ENCODE measurements at places on chromosomes 2 and 18.

- peak; percentile 35 for DNase-seq
Measured at GRCh38 chr2:11123856-11124759, 31.2 kb upstream of the SLC66A3 start.

GRCh38 chr18:25661831-25662230 lies 309.9 kb upstream of the ZNF521 start:
- DNase-seq = no peak

DNA sequence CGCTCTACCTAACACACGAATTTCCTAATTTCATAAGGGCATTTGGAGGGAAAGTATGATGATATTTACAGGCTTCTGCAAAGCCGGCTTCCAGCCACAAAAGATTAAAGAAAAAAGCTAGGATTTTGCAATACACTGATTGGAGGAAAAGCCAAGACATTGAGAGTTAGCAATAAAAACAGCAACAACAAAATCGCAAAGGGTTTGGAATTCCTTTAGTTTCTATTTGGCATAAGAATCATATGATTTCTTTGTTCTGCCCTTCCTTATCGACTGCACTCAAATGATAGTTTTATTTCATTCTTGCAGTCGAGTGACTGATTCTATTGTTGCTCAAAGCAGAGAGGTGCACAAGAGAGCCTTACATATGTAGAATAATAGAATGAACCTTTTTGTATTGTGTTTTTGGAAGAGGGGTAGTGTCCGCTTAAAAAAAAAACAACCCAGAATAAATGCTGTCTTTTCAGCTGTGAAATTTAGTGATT lies 3.9 kb upstream of the ZNF532 start:
- DNase-seq = no peak

DNA sequence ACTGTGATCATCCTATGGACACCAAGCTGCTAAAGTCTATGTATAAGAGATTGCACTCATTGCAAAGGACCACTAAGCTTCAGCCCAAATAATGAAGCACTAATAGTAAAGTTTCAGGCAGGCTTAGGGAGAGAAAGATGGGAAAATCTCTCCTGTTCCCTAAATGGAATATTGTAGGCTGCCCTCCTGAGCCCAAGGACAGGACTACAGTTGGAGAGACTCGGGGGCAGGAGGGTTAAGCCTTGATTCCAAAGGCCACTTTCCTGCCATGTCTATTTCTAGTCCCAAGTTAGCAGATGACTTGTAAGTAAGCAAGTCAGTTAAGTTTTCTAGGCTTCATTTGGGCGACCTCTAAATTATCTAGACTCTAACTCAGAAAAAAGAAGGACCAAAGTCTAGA lies 9.0 kb downstream of the TMEM247 start:
- DNase-seq = no peak

DNA sequence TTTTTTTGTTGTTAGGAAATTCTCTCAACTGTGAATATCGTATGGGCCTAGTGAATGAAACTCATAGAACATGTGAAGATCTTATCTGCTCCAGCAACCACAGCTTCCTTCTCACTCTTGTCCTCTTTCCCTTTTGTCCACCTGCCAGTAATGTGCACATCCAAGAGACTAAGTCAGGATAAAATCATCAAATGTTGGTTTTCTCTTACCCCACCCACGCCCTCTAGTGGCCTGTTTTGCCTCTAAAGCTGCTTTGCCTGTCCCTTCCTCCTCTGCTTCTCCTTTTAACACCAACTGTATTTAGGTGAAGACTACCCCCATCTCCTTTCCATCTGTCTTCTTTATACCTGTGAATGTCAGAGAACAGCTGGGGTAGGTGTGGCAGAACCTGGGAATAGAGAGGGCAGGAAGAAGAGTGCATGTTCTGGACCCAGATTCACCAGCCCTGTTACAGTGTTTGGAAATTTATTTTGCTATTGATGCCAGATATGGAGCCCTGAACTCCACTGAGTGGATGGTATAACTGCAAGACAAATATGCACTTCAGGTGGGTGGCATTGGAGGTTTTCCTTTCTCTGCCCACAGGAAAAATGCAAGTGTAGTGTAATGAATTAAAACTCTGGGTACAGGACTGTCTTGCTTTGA lies 8.4 kb upstream of the MGAT5 start:
- peak; percentile 52 for DNase-seq

Data from erythroblast (primary cell).